ENCODE measurements at places on chromosomes 6 and 20.

- no peak for DNase-seq
Observed at GRCh38 chr6:1311400-1312202, at the start of gene FOXQ1. Gene FOXQ1 (plus strand): TSS chr6:1312098. CDS start chr6:1312705, 607 bp downstream.

DNA sequence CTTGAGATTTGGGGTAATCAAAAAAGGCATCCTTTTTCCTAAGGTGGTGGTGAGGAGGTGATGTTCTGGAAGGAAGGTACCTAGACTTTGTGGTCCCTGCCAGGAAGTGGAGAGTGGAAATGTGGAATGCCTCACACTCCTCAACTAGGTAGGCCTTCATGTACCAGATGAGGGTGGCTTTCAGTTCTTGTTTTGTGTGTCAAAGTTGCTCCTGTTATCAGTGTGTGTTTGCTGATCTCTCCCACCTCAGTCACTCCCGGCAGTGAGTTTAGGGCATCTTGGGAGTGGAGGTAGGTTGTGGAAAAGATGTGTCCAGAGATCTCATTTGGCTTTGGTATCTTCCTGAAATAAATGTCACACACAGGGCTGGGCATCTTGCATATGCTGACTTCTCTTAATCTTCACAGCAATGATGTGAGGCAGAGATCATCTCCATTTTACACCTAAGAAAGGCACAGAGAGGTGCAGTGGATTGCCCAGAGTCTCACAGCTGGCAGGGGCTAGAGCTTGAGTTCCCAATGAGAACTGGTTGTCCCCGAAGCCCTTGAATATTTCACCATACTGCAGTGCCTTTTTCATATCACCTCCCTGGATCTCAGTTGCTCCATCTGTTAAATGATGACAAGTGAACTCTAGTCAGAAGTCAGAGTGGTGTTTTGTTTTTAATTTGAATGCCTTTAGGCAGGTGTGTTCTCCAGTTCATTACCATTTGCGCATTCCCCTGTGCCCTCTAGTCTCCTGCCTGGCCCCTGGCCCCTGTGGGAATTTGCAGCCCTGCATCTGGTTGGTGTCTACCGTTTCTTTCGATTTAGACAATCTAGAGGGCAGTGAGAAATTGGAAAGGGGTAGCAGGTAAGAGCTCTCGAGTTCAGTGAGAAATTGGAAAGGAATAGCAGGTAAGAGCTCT lies 2.9 kb downstream of the PKIG start:
- no peak for DNase-seq

DNA sequence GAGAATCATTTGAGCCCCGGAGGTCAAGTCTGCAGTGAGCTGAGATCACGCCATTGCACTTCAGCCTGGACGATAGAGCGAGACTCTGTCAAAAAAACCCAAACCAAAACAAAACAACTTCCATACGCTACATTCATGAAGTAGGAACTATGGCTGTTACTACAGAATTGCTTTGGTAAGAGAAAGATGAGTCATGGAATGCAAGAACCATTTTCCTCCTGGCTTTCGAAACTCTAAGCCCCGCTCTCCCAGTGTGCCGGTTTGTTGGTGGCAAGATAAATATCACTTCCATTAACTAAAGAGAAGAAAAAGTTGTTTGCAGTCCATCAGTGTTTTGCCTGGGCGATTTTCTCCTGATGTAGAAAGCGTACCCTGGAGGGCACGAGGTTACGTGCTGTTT lies 61.3 kb downstream of the ZDHHC14 start:
- no peak for DNase-seq

DNA sequence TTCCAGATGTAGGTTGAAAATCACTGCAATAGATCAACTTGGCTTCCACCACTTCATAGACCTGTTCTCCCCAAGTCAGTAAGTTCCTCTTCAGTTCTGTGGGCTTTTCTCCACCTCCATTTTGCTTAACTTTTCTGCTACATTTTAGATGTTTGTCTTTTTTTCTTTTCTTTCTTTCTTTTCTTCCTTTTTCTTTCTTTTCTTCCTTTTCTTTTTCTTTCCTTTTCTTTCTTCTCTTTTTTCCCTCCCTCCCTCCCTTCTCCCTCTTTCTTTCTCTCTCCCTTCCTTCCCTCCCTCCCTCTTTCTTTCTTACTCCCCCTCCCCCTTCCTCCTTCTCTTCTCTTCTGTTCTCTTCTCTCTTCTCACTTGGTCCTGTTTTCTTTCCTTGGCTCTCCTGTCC lies 6.9 kb upstream of the FAM8A1 start:
- DNase-seq = no peak

DNA sequence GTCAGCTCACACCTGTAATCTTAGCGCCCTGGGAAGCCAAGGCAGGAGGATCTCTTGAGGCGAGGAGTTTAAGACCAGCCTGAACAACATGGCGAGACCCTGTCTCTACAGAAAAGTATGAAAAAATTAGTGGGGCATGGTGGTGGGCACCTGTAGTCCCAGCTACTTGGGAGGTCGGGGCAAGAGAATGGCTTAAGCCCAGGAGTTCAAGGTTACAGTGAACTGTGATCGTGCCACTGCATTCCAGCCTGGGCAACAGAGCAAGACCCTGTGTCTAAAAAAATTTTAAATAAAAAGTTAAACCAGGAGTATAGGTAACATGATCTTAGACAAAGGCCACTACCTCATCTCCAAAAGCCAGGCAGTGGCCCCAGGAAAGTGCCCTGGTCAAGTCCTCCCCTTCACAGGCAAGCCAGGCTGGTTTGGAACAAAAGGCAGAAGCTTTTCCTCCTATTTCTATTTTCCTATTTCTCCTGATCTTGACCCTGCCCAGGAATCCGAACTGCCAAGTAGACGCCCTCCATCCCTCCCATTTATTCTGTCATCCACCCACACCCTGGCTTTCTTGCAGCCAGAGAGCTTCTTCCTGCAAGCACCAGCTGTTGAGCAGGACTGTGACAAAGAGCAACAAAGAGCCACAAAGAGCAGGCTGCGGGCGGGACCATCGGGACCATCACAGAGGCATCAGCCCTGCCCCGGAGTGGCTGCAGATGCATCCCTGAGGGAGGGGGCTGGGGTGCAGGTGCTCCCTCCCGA lies 149.9 kb upstream of the AFDN start:
- DNase-seq = no peak

DNA sequence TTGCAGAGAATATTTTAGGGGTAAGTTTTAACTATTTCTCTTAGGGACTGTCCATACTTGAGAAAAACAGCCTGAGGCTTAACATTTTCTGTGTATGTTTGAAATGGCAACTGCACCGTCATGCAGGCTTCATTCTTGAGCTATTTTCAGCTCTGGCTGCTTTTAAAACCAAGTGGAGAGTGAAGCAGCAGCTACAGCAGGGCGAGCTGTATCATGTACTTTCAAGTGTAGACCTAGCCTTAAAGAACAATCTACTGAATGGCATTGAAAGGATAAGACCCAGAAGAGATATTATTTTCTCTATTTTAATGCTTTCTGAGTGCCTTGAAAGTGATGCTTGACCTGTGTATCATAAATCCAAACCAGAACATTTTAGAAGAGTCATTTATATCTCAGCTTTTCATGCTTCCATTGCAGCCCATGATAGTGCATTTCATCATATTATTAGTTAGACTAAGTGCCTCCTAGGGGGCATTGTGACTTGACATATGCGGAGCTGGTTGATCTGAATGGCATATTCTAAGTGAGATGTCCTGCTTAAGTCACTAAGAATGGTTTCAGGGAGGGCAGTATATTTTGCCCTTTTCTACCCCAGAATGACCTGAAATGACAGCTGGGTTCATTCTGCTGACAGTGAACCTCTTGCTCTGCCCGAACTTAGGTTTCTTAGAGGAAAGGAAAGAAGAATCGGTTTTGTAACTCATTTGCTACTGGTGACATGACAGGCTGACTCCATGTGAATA lies 85.3 kb downstream of the NKAIN2 start:
- DNase-seq = no peak

DNA sequence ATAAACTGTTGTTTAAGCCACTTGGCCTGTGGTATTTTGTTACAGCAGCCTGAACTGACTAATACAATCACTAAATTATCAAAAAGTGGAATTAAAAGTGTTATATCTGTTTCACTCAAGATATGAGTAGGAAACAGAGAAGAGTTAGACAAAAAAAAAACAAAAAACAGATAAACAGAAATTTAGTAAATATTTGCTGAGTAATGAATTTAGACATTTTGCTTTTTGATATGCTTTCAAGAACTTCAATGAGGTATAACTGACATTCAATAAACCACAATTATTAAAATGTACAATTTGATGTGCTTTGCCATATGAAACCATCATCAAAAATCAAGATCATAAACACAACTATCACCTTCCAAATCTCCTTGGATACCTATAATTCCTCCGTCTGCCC lies 369.2 kb downstream of the PAX1 start:
- no peak for DNase-seq

DNA sequence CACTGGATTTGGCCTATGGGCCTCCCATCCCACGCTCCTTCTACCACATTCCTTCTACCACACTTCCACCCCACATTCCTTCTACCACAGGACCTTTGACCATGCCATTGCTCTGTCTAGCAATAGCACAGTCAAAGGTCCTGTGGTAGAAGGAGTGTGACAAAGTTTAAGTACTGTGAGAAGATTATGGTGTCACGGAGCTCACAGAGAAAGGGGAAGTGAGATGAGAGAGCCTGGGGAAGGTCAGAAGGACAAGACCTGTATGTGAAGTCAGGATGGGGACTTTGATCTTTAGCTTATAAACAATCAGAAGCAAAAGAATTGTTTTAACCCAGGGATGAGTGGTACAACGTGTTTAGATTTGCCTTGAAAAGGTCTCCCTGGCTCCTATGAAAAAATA lies 568.2 kb upstream of the CHD6 start:
- DNase-seq = no peak

DNA sequence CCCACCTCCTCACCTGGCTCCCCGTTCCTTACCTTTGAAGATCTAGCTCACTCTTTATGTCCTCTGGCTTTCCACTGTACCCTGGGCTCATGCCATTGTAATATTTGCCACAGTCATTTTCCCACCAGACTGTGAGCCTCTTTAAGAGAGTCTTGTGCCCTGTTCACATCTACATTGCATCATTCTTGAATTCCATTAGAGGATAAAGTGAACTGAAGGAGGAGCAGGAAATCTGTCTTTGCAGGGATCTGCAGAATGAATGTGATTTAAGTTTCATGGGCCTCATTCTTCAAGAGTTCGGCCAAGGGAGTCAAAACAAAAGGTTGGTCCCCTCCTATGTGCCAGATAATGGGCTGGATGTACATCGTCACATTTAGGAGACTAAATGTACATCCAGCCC lies 272.6 kb upstream of the CITED2 start:
- DNase-seq = no peak

DNA sequence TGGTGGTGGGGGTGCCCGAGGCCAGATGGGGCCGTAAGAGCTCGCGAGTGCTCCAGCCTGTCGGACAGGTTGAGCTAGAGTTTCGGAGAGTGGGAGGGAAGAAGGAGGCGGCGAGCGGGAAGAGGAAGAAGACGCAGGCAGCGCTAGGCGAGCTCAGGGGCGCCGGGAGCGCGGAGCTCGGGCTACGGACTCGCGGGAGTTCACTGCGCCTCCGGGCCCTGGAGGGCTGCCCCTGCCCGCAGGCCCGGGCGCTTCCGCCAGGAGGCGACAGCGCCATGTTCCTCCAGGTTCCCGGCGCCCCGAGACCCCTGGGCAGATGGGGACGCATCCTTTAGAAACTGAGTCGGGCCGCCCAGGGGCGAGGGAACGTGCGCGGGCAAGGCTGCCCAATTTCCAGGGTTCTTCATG lies 984 bp downstream of the TFAP2C start:
- no peak for DNase-seq

DNA sequence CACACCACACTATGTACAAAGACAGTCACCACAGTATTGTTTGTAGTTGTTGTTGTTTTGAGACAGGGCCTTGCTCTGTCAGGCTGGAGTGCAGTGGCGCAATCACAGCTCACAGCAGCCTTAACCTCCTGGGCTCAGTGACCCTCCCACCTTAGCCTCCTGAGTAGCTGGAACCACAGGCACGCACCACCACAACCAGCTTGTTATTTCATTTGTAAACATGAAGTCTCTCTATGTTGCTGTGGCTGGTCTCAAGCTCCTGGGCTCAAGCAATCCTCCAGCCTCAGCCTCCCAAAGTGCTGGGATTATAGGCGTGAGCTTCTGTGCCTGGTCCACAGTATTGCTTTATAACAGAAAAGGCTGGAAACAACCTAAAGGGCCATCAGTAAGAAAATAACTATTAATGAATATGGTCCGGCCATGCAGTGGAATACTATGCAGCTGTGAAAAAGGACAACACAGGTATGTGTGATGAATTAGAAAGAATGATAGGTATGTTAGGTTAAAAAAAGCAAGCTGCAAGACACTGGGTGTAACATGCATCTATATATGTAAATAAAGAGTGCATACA lies 30.0 kb upstream of the PTGIS start:
- no peak for DNase-seq

- no peak for DNase-seq
Observed at GRCh38 chr6:2917065-2917464, 14.0 kb upstream of the SERPINB9 start.

DNA sequence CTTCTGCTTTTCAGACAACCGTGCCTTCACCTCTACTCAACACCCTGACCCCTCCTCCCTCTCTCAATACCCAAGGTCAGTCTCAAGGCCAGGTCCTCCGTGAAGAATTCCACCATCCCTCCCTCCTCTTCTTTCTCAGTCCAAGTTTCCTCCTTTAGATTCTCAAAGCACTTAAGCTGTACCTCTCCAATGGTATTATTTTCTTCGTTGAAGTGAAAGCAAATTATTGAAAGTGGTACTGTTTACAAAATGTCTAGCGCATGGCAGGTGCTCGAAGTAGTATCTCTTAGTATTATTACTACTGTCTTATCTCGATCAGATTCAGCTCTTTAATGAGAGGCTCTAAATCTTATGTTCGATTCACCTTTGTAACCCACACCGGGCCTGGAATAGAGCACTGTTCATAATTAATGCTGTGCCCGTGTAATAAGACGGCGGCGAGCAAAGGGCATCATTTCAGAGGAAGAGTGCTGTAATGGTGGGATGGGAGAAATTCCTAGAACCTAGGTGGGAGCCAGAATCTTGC lies 593 bp upstream of the RALGAPB start:
- no peak for DNase-seq

GRCh38 chr6:125961117-125961516 lies 4.5 kb downstream of the HINT3 start:
- DNase-seq = no peak

DNA sequence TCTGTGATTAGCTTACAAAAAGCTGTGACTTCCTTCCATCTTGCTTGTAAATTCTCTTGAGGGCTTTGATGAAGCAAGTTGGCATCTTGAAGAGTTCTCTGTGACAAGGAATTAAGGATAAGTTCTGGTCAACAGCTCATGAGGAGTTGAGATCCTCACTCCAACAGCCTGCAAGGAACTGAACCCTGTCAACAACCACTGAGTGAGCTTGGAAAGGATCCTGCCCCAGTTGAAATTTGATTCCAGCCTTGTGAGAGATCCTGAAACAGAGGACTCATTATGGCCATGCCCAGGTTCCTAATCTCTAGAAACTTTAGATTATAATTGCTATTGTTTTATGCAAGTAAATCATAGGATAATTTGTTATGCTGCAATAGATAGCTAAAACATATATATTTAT lies 133.7 kb downstream of the PTCHD4 start:
- DNase-seq = no peak

- no peak for DNase-seq
Observed at GRCh38 chr6:85797993-85798392, 155.3 kb upstream of the SYNCRIP start.

All from stimulated activated CD4-positive, alpha-beta T cell treated with anti-CD3 and anti-CD28 coated beads, Interleukin-12 subunit alpha, Interleukin-12 subunit beta, amount 100 ng/mL, for 24 hours (primary cell).